Glomerular endothelial cell (primary cell): ENCODE measurements at places on chromosomes 2 and 18.

- DNase-seq, result no peak
These were observed 203.5 kb upstream of the DCC start for GRCh38 chr18:52136532-52136931.

DNA sequence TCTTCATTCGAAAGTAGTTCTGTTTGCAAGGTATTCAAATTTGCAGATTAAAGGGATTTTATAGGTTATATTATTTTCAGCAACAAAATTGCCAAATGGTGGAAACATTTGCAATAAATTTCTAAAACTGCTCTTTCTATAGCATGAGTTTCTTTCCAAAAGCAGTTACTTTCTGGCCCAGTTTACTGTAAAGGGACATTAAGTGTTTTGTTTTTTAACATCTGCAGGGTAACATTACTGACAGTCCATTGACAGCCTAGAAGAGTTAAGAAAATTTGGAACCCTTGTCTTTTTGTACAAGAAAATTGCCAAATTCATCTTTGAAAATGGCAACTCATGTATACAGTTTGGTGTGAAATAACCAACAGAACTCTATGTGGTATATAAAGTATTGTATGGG, 375.1 kb downstream of the SETBP1 start:
- no peak for DNase-seq

DNA sequence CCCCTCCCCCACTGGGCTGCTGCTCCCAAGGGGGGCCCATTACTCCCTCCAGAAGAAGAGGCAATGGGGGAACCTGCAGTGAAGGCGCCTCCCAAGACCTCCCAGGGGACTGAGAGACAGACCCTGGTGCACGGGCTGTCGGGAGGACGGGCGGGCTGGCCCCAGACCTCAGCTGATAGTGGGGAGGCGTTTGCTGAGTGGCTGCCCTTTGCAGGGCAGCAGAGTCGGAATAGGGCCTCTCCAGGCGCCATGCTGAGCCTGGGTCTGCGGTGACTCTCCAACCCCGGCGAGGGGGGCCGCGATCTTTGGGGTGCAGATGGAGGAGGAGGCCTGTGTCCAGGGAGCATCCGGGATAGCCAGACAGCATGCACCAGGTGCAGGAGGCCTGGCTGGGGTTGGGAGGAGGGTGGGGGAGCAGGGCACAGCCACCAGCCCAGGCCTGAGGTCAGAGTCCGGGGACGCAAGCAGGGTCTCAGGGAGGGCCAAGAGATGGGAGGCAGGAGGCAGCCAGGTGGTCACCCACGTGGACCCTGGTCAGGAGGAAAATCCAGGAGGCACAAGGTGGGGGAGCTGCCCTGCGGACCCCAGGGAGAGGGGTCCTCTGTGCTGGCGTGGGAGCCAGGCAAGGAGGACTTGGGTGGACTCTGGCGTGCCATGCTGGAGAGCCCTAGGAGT, 11.0 kb downstream of the CROCC2 start:
- DNase-seq, result no peak

GRCh38 chr18:48304906-48305693, 104.1 kb downstream of the ZBTB7C start:
- DNase-seq, result no peak

GRCh38 chr2:84038866-84039265, 420.2 kb downstream of the SUCLG1 start:
- no peak for DNase-seq

GRCh38 chr18:69518989-69519388, 118.3 kb downstream of the DOK6 start:
- DNase-seq, result no peak

GRCh38 chr2:226673314-226673723, 126.3 kb downstream of the IRS1 start:
- no peak for DNase-seq

DNA sequence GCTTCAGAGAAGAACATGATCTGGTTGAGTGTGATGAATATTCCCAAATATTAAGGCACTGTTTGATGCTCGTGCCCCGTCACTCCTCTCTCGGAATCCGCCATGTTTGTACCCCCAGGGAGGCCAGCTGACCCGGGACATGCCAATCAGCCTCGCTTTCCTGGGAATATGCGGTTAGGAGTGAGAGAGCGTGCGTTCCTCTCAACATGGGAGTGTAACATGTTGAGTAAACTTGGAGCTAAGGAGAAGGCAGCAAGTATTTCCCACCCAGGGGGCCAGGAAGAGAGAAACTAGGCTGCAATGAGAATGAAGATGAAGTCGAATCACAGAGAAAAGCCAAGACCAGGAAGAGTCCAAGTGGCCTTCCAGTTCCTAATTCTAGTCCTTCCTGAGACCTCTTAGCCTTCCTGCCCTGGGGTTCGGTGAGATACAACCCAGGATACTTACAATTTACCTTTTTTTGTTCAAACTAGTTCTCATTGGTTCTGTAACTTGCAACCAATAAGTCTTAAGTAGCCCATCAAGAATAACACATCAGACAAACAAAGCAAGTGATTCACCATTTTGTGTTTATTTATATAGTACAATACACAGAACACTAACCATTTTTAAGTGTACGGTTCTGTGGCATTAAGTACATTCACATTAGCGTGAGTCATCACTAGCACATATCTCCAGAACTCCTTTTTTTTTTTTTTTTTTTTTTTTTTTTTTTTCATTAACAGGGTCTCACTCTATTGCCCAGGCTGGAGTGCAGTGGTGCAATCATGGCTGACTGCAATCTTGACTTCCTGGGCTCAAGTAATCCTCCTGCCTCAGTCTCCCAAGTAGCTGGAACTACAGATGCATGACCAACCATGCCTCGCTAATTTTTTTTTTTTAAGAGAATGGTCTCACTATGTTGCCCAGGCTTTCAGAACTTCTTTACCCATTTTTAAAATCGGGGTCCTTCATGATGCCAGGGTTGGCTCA, 36.4 kb upstream of the SLC1A4 start:
- no peak for DNase-seq

GRCh38 chr2:67666386-67667053, 269.4 kb downstream of the ETAA1 start:
- no peak for DNase-seq

- DNase-seq, result no peak
These were observed 43.6 kb downstream of the MDH1 start for GRCh38 chr2:63632382-63632781.

DNA sequence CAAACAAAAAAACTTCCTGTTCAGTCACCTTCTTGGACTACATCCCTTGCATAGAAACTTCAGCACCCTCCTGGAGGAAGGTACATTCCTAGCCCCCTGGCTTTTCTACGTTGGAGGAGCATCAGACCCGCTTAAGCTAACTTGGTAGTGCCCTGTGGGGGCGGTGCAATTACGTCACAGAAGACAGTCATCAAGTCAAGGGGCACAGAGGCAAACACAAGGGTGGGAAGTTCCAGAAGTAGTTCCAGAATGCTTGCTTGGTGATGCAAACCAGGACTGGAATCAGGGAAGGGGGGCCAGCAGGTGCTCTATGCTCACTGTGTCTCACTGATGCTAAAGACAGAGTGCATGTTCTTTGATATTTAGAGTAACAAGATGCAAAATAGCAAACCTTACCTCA, 15.2 kb upstream of the AGFG1 start:
- DNase-seq, result no peak

DNA sequence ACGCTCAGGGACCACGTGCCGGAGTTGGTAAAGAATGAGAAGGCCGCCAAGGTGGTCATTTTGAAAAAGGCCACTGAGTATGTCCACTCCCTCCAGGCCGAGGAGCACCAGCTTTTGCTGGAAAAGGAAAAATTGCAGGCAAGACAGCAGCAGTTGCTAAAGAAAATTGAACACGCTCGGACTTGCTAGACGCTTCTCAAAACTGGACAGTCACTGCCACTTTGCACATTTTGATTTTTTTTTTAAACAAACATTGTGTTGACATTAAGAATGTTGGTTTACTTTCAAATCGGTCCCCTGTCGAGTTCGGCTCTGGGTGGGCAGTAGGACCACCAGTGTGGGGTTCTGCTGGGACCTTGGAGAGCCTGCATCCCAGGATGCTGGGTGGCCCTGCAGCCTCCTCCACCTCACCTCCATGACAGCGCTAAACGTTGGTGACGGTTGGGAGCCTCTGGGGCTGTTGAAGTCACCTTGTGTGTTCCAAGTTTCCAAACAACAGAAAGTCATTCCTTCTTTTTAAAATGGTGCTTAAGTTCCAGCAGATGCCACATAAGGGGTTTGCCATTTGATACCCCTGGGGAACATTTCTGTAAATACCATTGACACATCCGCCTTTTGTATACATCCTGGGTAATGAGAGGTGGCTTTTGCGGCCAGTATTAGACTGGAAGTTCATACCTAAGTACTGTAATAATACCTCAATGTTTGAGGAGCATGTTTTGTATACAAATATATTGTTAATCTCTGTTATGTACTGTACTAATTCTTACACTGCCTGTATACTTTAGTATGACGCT, 5.8 kb downstream of the MYCN start:
- DNase-seq, result no peak

GRCh38 chr2:162720559-162721271, 117.9 kb downstream of the KCNH7 start:
- no peak for DNase-seq

DNA sequence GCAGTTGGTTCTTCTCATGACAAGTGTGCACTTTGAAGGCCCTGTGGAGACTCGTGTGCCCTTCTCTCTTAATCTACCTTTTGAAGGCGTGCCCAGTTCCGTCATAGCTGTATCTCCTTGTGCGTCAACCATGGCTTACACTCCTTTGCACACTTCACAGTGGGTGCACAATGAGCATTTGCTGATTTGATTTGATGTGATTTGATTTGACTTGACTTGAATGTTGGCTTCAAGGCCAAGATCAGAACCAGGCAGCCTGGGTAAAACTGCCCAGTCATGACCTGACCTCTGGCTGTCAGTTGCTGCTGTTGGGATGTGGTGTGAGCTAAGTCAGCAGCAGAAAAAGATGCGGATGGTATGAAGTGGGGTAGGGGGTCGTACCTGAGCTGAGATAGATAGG, 670.3 kb upstream of the HS6ST1 start:
- no peak for DNase-seq

DNA sequence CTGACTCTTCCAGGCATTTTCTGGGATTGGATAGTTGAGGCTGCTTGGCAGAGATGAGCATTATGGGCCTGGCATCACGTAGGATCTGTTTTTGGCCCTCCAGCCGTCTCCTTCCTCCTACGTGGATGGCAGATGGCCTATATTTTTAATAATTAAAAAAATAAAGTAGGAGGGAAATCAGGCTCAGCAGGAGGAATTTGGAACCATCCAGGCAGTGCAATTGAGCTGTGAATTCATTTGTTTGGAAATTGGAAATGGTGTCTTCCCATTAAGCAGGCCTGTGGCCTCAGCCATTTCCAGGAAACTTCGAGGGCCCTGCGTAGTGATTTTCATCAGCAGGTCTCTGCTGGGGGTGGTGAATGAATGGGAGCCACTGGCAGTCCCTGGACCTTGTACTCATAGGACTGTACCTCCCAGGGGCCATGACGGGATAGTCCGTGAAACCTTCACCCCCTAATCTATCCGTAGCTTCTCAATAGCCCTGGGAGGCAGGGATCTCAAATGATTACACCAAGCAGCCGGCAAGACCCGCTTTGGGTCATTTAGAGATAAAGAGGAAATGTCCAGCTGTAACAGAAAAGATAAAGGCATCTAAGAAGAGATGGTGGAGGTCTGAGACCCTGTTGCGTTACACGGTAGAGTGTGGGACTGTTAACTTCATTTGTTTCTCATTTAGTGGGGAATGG, 73.1 kb upstream of the TNP1 start:
- no peak for DNase-seq

DNA sequence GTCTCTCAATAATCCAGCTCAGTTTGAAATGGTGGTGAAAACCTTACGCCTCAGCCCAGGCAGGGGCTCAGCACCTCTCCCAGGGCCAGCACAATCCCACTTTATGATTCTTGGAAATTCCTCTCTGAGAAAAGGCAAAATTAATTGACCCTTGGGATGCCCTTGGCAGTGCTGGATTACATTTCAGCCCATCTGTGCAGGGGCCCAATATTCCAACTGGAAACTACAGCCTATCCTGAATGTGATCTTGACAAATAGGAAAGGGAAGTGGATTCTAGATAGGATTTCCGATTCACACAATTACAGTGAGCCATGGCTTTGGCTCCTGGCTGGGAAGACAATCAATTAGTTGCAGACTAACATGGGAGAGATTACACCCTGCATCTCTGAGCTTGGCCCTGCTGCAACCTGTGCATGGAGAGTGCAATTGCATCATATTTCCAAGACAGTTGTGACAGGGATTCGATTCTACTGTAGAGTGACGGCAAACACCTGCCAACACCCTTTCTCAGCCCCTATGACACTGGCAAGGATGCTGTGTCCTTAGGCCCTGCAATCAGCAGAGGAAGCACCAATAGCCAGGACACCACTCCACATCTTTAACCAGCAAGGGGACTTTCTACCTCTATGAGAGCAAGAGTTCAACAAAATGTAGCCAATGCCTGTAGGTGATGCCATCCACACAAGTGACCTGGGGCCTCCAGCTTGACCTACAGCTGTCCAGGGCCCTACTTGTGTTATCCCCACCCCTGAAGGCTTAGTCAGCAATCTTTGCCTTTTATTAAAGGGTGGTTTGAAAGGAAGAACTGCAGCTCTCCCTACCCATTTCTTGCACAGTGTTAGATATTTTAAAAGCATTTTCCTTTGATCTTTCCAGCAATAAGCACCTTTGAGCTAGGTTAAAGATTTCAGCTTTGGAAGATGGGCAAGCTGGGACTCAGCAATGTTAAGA, 187.2 kb upstream of the HS6ST1 start:
- DNase-seq, result no peak

GRCh38 chr2:196242131-196242620, 70.8 kb upstream of the STK17B start:
- no peak for DNase-seq

DNA sequence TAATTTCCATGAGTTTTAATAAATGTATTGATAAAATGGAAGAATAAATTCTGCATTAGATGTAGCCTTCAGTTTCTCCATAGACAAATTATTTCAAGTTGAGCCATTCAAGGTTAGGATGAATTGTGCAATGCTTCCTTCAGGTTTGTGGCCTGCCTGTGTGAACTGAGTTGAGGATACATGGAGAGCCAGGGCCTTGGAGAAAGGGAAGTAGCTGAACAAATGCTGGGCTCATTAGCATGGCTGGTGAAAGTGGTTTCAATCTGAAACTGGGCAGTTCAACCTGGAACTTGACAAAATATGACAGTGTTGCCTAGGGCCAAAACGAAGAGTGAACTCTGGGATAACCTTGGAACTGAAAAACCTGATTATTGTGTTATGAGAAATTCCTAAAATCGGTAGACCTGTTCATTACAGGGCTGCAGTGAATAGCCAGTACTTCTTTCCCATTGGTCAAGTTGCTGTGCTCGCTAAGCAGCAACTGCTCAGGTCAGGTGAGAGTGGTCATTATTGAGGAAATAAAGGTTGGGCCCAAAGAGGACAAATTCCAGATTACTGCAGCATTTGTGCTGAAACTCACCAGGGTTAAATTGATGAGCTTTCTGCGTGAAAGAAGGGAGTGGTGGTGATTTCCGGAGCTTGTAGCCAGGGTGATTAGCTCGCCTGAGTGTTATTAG, 12.7 kb downstream of the INPP1 start:
- no peak for DNase-seq
